ENCODE measurements at places on chromosomes 5 and 9.

GRCh38 chr5:178530526-178530925 lies 59.7 kb downstream of the COL23A1 start:
- DNase-seq, result no peak

GRCh38 chr5:118196229-118196628 lies 792.1 kb downstream of the DTWD2 start:
- DNase-seq, result no peak

DNA sequence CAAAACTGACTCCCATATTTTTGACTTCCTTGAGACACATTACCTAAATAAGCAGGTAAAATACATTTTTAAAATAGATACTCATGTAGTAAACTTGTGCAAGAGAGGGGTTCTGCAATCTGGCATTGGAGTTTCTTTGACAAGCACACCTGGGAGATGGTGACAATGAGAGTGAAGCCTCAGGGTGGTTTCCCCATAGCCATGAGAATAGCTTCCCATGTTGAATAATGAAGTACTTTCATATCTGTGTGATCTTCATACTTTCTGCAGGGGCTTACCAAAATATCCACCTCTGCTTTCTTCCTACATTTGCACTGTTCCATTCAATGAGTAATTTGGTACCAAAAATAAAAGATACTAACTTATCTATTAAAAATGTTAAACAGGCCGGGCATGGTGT lies 44.7 kb upstream of the VCAN start:
- no peak for DNase-seq

- DNase-seq, result no peak
Measured at GRCh38 chr9:113796646-113797426, 79.3 kb upstream of the ZNF618 start.

All from fibroblast of skin of right quadriceps (primary cell).